ENCODE measurements at places on chromosomes 5 and 9.

- DNase-seq = no peak
Observed at GRCh38 chr5:71632168-71632567, 45.0 kb downstream of the MCCC2 start.

GRCh38 chr5:24788829-24789514 is 144.2 kb upstream of the CDH10 start:
- DNase-seq = peak; percentile 33

DNA sequence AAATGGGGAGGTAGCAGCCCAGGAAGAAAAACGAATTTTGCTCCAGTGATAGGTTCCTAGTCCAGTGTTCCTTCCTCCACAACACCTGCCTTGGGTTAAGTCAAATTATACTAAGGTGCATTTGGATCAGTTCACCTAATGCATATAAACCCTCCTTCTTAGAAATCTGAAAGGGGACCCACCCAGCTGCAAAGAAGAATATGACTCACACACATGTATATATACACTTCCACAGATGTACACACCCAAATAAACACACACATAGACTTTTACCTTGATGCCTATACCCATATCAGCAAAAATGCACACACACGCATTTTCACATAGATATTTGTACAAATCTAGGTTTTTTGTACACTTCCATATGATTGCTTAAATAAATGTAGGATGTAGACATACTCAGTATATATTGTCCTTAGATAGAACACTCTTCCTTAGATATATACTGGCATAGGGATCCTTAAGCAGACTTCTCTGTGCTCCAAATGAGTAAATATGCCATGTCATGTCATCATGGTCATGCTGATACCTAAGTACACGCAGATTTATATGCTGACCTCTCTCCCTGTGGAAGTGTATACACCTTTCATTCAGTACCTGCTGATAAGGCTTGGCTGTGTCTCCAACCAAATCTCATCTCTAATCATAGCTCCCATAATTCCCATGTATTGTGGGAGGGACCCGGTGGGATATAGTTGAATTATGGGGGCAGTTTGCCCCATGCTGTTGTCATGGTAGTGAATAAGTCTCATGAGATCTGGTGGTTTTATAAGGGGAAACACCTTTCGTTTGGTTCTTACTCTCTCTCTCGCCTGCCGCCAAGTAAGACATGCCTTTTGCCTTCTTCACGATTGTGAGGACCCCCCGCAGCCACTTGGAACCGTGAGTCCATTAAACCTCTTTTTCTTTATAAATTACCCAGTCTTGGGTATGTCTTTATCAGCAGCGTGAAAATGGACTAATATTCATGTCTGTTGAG is 10.2 kb downstream of the ADRB2 start:
- DNase-seq = no peak

DNA sequence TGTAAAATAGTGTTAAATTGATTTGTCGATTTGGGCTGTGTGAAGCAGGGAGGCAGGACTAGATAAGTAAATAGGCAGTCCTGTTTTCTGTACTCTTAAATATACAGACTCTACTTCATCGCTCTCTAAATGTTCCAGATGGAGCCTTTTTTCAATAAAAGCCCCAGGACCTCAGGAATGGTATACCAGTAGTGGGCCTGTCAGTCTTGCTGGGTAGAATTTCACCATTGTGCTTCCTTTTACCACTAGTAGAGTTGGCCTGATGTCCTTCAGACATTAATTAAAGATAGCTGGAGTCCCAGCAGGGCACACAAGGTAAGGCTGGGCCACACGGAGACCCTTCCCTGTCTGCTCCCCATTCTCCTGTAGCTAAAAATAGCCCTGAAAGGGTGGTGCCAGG is 6.0 kb downstream of the SNX18 start:
- DNase-seq = no peak

GRCh38 chr9:135971892-135972291 is 10.7 kb upstream of the UBAC1 start:
- DNase-seq = no peak

DNA sequence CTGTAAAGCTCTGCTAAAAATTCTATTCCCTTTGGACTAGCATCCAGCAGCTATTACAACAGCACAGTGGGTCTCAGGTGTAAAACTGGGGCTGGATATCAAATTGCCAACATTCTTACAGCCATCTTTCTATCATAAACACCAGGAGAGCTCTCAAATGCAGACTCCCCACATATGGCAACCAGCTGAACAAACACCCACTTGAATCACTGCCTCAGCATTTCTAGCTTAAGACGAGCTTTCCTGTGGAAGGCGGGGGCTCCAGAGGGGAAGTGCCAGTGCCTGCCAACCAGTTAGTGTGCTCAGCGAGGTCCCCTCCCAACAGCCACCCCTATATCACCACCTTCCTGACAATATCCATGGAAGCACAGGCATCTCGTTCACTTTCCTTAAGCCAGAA is 62.2 kb downstream of the IPPK start:
- peak; percentile 17 for DNase-seq

DNA sequence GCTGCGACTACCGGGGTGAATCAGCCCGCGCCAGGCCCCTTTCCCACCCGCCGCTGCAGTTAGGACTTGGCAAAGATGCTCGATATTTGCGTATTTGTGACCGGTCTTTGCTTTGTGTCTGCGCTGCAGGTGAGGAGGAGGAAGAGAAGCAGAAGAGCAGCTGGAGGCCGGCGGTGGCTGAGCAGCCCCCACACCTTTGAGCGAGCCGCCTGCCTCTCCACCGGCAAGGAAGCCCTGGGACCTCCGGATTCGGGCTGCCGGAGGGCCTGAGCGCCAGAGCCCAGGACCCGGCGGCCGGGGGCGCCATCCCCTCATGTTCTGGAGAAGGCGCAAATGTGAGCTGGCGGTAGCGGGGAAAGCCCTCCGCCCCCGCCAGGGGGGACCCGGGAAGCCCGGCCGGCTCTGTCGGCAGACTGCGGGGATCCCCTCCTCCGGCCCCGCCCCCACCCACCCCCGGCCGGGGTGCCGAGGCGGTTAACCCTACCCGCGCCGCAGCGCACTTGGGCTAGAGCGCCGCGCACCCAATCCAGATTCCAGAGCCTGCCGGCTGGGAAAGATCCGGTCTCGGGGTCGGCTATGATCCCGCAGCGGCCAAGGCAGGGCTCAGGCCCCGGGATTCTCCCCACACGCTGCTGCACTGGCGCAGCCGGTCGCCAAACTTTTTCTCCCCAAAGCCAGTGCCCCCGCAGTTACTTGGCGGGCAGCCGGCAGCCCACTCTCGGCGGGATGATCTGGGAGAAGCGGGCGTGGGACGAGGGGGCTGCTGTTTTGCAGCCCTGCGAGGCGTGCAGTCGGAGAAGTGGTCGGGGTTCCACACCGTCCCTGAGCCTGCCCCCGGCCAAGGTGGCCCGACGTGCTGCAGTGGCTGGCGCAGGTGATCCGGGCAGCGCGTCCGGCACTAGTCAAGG is 800 bp upstream of the KCNN2 start:
- DNase-seq = peak; percentile 33

DNA sequence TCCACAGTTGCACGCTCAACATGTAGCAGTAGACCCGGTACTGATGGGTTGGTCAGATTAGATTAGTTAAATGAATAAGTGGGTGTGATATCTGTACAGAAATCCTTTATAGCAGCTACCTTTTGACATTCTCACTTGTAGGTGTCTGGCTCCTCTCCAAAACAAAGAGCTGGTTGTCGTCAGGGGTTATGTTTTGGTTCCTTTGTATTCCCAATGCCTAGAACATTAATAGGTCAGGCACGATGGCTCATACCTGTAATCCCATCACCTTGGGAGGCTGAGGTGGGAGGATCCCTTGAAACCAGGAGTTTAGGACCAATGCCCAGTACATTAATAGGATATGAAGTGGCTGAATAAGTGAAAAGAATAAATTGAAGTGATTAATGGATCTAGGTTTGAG is 182.1 kb downstream of the SNCAIP start:
- DNase-seq = no peak

DNA sequence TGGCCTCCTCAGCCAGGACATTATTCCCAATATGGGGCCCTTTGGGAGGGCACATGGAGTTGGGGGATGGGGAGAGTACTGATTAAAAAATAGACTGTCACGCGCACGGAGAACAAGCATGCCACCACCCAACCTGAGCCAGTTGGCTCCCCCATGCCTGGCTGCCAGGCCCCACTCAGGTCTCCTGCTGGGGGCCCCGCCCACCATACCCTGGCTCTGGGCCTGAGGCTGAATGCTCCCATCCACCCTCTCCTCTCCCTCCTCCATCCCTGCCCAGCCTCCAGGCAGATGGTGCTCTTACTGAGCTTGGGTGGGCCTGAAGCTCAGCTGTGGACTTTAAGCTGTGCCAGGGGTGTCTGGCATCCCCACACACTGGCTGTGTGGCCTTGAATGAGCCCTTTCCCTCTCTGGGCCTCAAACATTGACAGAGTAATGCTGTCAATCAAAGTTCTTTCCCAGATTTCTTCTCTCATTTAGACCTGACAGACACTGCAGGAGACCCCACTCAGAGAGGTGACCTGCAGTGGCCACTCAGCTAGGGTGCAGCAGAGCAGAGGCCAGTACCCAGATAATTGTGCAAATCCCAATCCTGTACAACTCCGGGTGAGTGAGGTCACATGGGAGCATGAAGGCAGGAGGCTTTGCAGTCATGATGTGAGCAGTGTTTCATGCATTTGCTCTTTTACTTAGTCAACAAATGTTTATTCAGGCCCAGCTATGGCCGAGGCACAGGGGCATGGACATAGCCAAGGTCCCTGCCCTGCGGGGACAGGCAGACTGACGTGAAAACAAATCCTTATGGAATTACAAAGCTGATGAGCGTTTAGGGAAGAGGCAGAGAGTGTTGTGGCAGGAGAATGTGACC is 9.8 kb upstream of the SYNPO start:
- no peak for DNase-seq

DNA sequence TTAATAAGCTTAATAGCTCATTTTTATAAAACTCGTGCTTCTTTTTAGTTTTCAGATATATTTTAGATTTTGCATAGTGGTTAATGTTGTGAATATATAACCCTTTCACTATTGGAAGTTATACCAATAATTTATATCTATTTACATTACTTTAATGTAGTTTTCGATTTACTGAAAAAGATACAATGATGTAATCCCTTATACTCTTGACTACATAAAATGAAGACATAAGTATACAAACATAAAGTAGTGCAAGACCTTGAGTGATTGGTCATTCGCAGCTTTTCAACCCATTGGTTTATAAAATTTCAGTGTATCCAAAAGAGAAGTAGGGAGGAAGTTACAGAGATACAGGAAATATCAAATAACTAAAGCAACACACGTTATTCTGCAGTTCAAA is 84.3 kb upstream of the GRHPR start:
- no peak for DNase-seq

- no peak for DNase-seq
Observed at GRCh38 chr5:113039229-113039933, 62.8 kb downstream of the DCP2 start.

- DNase-seq = no peak
Observed at GRCh38 chr9:5389109-5389732, 48.5 kb downstream of the PLGRKT start.

DNA sequence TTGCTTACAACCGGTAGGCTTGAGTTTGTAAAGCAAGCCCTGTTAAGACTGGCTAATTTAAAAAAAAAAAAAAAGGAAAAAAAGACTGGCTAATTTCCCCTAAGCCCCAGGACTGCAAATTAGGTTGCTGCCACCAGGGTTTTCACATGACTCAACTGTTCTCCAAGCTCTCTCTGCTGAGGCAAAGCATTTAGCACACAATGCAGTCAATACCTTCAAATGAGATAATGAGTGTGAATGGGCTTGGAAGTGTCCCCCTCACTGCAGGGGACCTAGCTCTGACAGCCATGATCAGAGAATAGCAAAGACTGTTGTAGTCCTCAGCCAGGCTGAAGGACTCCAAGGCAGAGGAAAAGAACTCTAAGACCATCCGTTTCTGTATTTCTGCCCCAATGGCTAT is 42.8 kb upstream of the ZSWIM6 start:
- no peak for DNase-seq

DNA sequence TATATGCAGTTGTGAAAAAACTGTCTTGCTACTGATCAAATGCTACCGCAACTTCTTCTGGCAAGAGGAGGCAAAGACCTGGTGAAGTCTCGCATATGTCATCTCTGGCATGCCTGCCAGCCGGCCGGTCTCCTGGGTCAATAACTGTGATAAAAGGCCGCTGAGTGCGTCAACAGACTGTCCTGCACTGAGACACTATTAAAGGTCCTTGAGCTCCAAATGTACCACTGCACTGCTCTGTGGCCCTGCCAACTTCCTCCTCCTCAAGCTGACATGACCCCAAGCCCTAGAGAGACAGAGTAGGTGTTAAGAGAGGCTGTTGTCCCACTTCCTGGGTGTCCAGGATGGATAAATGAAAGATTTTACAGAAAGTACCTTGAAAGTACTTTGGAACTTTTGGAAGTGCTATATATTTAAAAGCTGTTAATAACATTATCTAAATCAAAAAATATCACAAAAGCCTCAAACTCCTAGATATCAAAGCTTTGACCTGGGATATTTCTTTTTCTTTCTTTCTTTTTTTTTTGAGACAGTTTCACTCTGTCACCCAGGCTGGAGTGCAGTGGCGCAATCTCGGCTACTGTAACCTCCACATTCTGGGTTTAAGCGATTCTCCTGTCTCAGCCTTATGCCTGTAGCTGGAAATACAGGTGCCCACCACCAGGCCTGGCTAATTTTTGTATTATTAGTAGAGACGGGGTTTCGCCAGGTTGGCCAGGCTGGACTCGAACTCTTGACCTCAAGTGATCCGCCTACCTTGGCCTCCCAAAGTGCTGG is 31.5 kb downstream of the RAPGEF1 start:
- DNase-seq = no peak

GRCh38 chr9:101674165-101674564 is 64.3 kb downstream of the GRIN3A start:
- DNase-seq = no peak

DNA sequence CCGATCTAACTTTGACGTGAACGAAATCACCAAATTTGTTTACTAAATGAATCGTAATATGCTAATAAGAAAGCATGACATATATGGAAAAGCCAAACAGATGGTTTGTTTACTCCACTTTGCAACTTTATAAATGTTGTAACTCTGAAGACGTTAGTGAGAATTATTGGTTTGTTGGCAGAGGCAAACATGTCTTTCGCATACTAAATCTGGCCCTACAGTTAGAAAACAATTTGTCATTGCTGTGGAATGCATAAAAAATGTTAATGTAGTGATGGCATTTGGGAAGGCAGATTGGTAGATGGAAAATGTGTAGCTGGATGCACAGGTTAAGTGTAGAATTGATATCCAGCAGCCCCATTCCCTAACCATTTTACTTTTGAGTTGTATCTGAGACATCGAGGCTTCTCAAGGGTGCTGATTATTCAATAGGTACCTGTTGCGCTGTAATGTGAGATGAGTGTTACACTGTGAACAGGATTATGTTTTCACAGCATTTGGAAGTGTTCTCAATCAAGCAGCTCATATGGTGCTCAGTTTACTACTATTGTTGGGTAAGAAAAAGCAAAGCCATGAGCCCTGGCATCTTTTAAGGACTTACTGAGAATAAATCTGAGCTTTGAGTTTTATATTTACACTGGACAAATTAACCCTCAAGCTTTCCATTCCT is 444.8 kb downstream of the BNC2 start:
- DNase-seq = no peak

- no peak for DNase-seq
Observed at GRCh38 chr5:177098470-177099141, 11.9 kb downstream of the FGFR4 start.

Data from hippocampal formation (tissue), 2 donors.